ENCODE measurements at places on chromosomes 16 and 17.

DNA sequence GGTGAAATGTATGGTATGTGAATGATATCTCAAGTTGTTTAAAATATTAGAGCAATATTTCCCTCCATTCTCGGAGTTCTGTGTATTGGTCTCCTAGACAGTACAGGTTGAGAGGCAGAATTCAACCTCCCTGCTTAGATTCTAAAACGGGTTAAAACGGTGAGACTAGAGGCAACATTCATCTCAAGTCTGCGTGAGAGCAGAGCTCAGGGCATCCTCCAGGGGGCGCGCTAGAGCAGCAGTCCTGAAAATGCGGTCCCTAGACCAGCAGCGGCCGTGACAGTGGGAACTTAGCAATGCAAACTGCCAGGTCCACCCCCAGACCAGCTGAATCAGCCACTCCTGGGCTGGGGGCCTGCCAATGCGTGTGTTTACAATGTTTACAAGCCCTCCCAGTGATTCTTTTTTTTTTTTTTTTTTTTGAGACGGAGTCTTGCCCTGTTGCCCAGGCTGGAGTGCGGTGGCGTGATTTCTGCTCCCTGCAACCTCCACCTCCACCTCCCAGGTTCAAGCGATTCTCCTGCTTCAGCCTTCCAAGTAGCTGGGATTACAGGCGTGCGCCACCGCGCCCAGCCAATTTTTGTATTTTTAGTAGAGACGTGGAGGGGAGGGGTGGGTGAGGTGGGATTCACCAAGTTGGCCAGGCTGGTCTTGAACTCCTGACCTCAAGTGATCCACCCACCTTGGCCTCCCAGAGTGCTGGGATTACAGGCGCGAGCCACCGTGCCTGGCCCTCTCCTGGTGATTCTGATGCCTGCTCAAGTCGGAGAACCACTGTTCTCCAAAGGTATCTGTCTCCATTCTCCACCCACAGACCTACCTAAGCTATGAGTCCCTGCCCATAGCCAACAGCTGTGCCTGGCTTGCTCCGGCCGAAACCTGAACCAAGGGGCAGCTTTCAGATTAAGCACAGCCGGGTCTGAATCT is 24.2 kb downstream of the KLHL36 start:
- peak; percentile 77 for DNase-seq

DNA sequence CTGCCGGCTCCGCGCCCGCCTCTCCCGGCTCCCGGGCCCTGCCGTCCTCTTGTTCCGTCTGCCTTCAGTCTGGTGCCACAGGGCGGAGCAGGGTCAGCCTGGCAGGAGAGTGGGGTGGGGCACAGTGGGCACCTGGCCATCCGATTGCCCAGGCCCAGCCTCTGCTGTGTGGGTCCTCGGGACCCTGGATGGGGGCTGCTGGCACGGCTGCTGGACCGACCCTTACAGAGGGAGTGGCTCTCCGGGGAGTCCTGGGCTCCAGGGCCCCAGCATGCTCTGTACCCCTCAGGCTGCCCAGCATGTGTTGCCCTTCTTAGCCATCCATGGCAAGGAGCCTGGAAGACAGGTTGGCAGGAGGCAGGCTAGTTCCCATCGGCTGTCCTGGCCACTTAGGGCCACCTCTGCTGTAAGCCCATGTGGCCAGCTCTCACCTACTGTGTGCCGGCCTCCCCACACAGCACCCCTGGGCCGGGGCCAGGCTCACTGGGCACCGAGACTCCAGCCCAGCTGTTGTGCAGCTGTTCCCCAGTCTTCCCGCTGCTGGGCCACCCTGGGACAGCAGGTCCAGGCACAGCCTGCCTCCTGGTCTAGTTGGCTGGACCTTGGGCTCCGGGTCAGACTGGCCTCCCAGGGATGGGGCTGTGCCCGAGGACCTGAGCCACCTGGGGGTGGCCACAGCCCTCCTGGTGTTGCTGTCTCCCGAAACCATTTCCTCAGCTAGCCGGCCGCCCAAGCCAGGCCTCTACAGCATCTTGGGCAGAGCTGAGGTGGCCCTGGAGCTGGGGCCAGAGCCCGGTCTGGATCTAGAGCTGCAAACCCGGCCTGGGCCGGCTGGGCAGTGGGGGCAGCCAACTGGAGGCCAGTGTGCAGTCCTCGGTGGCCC is 24.9 kb downstream of the BAHCC1 start:
- no peak for DNase-seq

GRCh38 chr16:54055191-54055590 is 231.4 kb downstream of the IRX3 start:
- no peak for DNase-seq

GRCh38 chr17:77996256-77996655 is 37.8 kb downstream of the TNRC6C start:
- no peak for DNase-seq

DNA sequence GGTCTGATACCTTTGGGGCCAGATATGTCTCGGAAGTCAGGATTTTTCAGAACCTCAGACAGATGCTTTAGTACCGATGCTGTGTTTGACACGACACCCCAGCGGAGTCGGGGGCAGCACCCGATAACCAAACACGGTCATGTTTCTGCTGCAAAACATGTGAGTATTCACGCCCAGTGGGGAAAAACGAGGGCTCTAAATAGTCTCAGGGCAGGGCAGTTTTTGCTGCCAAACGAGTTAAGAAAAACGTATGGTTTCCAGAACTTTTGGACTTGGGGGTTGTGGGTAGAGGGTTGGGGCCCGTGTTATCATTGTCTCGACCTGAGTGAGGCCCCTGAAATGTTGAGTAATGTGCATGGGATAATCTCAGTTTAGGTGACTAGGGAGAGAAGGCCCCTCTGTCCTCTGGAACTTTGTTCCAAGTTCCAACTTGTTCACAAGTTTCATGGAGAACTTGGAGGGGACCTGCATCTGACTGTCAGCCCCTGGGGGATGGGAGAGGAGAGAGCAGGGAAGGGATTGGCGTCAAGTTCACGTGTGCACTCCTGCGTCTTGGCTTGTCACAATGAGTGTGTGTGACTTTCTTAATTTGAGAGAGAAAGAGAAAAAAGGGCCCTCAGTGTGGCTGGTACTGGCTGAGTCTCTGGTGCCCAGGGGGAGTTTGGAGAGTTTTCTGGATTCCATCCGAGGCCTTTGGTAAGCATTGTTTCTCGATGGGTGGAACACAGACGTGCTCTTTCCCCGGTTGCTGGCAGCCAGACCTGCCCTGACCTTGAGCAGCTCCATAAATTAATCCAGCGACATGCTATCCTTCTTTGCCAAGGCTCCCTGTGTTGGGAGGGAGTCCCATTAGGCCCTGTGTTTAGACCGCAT is 83.9 kb upstream of the CIBAR2 start:
- DNase-seq = no peak

DNA sequence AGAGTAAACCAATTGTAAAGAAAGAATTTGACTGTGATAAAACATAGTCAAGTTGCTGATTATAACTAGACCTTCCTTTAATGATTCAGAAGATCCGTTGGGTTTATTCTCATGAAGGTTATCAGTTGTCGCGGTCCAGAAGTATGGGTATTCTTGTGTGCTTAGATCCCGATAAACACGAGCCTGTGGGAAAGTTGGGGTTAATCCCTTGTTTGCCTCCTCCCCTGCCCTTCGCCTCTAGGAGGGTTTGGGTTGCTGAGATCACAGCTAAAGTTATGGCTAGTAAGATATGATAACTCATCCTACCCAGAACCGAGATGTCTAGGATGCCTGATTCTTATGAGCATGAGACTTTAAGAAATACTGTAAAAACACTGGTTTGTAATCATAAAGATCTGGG is 66.8 kb downstream of the GPRC5B start:
- DNase-seq = no peak

DNA sequence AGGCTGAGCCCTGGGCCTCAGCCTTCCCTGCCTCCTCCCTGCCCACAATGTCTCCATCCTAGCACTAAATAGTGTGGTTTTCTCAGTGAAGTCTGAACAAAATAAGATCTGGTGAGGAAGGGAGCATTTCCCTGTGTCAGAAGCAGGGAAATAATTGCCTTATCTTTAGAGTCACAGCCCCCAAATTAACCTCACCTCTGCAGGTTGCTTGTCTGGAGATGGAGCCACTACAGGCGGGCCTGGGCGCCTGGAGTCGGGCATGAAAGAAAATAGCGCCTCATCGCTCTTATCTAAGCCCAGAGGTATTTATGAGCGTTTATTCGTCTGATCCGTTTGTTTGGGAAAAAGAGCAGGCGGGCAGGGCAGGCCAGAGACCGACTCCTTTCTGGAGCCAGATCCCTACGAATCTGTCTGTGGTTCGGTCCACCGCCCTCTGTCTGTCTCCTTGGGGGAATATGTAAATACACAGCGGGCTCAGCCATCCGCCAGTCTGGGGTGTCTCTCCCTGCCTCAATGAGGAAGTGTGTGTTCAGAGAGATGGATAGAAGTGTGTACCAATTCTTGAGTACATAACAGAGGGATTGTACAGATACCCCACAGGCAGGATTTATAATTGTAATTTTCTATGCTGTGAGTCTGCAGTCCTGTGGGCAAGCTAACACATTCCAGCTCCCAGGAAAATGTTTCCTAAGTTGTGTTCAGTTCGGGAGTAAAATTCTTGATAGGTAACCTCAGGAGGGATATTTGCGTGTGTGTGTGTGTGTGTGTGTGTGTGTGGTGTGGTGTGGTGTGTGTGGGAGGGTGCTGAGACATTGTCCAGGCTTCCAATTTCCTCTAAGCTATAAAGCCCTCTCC is 4.3 kb downstream of the HOXB6 start:
- no peak for DNase-seq

DNA sequence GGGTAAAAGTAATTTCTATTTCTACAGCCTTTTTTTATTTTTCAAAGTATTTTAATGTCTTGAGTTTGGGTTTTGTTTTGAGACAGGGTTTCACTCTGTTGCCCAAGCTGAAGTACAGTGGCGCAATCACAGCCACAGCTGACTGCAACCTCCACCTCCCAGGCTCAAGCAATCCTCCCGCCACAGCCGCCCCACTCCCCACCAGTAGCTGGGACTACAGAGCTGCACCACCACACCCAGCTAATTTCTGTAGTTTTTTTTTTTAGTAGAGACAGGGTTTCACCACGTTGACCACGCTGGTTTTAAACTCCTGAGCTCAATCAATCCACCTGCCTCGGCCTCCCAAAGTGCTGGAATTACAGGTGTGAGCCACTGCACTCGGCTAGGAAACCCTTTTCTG is 44.0 kb downstream of the TUBD1 start:
- DNase-seq = no peak

GRCh38 chr16:47734081-47734857 is 273.1 kb downstream of the PHKB start:
- no peak for DNase-seq

DNA sequence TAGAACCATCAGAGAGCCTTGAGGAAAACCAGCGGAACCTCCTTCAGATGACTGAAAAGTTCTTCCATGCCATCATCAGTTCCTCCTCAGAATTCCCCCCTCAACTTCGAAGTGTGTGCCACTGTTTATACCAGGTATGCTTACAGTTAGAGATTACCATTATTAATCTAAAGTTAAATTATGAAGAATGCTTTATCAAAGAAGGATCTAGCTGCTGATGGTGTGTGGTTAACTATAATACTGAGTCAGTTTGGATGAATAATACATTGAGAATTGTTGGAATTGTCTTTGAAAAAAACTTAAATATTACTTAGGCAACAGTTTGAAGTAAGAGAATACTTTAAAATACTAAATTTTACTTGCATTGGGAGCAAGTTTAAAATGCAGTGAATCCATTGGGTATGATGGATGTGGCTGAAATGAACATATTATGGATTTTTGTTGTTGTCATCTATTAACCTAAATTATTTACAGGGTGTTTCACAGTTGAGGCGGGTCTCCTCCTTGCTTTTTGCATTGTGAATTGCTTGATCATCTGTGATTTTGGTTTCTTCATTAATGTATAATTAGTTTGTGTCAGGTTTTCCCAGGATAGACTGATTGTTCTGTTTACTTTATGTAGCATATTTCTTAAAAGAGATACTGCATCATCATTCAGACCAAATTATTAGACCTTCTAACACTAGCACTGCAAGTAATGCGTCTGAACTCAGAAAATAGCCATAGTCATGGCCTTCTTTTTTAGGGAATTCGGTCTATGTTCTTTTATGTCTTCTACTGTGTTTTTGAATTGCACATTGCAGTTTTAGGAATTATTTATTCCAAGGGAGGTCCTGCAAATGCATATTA is 47.8 kb downstream of the OMG start:
- DNase-seq = no peak

- DNase-seq = peak; percentile 48
These were observed 394 bp upstream of the CPD start for GRCh38 chr17:30378241-30378824.

DNA sequence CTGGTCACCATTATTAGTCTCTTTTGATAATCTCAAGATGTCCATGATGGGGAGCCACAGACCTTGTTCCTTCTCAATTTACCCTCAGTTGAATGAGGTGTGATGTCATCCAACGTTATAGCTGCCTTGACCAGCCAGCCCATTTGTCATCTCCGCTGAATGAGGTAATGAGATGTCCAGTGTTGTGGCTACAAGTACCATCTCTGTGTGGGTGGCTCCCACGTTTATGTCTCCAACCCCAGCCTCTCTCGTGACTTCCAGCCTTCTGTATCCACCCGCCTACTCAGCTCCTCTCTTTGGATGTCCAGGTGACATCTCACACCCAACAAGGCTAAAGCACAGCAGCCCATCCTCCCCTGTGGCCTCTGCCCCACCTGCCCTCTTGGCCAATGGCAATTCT is 18.2 kb downstream of the DNAH17 start:
- DNase-seq = no peak

DNA sequence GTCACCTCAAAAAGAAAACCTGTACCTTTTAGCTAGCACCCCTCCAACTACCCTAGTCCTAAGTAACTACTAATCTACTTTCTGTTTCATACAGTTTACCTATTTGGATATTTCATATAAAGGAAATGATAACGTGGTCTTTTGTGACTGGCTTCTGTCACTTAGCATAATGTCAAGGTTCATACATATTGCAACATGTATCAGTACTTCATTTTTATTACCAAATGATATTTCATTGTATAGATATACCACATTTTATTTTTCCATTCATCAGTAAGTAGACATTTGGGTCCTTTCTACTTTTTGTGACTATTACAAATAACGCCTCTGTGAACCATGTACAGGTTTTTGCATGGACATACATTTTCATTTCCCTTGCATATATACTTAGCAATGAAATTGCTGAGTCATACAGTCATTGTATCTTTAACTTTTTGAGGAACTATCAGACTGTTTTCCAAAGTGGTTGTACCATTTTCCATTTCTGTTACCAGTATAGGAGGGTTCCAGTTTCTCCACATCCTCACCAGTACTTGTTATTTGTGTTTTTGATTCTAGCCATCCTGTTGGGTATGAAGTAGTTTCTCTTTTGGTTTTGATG is 23.7 kb downstream of the MOSMO start:
- DNase-seq = no peak

Measured in activated naive CD4-positive, alpha-beta T cell (primary cell).